NCI-H526 treated with DMSO at 0.1 percent for 48 hours (cell line): ENCODE measurements at places on chromosomes 7 and 10.

GRCh38 chr7:50610521-50611277 lies 45.5 kb upstream of the DDC start:
- no peak for DNase-seq

DNA sequence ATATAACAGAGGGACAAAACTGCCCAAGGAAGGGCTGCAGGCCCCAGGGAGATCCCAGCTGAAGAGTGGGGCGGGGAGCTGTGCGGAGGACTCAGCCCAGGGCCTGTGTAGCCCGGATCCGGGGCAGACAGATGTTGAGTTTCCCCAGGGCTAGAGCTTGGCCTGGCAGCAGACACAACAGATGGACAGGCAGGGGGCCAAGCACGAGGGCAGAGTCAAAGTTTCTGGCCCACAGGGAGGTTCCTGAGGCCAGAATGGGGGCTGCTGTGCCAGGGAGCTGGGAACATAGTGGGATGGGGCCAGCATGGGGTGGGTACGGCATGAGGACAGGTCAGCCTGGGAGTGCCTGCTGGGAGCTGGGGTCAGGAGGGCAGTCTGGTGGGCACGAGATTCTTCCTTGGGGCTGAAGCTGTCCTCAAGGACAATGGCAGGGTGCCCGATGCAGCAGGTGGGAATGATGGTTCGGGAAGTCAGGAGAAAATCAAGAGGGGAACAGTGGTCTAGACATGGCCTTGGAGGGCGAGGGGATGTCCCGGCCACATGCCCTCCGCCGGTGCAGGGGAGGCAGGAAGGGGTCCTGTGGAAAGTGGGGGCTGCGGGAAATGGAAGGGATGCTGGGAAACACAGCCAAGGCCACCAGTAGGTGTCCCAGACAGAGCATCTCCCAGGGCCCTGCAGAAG lies 519.1 kb upstream of the FOXK1 start:
- no peak for DNase-seq

- DNase-seq, result no peak
Measured at GRCh38 chr7:103813970-103814369, 175.5 kb downstream of the RELN start.

GRCh38 chr7:134021836-134022235 lies 105.3 kb upstream of the LRGUK start:
- no peak for DNase-seq

DNA sequence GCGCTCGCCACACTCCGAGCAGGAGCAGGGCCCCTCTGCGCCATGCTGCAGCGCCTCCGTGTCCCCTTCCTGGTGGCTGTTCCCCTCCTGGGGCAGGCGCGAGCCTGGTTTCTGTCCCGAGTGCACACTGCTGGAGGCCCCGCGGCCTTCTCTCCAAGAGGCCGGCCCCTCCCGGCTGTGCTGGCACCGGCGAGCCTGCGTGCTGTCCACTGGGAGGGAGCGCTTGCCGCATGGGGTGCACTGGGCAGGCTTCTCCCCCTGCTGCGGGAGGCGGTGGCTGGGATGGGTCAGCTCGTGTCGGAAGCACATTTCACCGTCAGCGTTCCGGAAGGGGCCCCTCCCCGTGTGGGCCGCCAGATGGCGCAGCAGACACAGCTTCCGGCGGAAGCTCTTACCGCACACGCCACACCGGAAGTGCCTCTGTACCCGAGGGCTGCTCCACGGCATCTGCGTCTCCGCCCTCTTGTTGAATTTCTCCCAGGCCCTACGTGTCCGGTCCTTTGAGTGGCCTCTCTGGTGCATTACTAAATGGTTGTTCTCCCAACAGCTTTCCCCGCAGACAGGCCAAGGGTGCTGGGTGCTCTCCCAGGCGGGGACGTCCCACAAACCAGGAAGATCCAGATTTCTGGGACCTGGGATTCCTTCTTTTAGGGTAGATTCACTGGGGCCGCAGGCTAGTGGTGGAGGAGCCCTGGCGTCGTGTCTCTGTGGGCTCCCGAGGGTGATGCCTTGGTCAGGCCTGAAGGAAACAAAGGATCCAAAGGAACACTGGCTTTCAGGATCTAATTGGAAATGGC lies 18.7 kb downstream of the ZNF786 start:
- DNase-seq, result no peak
